ENCODE measurements at places on chromosomes 7 and 10. TPM values are rescaled to one million over a fixed set of nuclear protein-coding genes. Genes with fewer than 3 reads are reported as not detected.

The APBB1IP gene
- polyA plus RNA-seq: 78.7 TPM

DNA sequence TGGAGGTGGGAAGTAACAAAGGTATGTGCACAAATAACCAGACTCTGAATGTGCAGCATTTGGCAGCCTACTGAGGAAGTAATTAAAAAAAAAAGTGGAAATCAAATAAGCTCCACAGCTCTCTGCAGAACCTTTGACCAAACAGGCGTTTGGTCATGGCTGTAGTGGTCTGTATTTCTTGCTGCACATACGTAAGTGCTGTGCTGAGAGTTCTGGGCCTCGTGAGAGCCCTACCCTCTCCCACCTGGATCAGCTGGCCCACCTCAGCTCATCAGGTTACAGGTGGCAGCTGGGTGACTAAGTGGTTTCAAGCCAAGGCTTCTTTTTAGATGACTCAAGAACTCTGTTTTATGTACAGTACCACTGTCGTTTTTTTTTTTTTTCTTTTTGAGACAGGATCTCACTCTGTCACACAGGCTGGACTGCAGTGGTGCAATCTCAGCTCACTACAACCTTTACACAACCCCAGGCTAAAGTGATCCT, 178.2 kb upstream of the KLF6 start:
- no peak overlapping the region for H3K4me3 ChIP-seq
- H3K27me3 ChIP-seq: no peaks in the 10 kb centered on the region
- H3K36me3 ChIP-seq: no peaks in the 10 kb centered on the region
- H3K4me1 ChIP-seq: no peaks in the 10 kb centered on the region

DNA sequence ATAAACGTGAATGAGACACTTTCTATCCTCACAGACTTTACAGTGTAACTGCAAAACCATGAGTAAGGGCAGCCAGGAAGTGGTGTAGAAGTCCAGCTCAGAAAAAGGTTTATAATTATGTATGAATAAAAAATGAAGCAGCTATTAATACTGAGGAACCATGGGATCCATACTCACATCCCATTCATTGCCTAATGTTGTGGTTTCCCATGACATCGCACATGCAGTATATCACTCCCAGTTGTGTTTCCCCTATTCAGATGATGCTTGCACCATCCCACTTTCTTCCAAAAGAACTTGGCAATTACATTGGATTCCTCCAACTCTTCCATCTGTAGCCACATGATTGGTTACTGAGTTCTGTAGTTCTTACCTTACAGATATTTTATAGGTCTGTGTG, 74.5 kb upstream of the SEMA3D start:
- no peak overlapping the region for H3K27ac ChIP-seq
- H3K4me1 ChIP-seq: no peaks in the 10 kb centered on the region
- H3K27me3 ChIP-seq: no peaks in the 10 kb centered on the region
- DNase-seq: no peak

- H3K4me3 ChIP-seq: no peak overlapping the region
- H3K27ac ChIP-seq: no peak overlapping the region
- H3K36me3 ChIP-seq: no peaks in the 10 kb centered on the region
- DNase-seq: no peak
- no peaks in the 10 kb centered on the region for H3K27me3 ChIP-seq
Observed at GRCh38 chr7:30162622-30163124, 27.9 kb downstream of the MTURN start.

The AIMP2 gene
- polyA plus RNA-seq: 33.5 TPM

DNA sequence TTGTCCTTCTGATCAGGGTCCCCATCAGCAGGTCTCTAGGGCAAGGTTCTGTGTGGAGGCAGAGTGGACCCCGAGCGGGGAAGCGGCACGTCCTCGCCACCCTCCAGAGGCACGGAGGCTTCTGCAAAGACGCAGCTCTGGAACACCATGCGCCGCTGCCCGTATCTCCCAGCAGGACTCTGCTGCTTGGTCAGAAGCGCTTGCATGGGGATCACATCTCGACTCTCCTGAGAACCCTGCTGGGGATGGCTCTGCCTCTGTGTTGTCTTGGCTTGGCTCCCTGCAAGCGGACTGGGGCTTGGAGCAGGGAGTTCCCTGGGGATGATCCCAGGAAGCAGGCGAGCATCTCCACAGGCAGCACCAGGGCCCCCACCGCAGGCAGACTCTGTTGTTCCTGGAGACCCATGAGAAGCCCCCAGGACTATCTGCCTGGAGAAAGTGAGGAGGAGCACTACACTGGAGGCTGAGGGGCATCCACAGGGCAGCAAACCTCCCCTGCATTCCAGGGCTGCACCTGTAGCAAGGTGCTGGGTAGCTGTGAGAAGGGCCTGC, 520.5 kb downstream of the GLRX3 start:
- no peaks in the 10 kb centered on the region for H3K4me1 ChIP-seq
- H3K27me3 ChIP-seq: no peaks in the 10 kb centered on the region
- no peak overlapping the region for H3K27ac ChIP-seq
- no peak overlapping the region for H3K4me3 ChIP-seq

DNA sequence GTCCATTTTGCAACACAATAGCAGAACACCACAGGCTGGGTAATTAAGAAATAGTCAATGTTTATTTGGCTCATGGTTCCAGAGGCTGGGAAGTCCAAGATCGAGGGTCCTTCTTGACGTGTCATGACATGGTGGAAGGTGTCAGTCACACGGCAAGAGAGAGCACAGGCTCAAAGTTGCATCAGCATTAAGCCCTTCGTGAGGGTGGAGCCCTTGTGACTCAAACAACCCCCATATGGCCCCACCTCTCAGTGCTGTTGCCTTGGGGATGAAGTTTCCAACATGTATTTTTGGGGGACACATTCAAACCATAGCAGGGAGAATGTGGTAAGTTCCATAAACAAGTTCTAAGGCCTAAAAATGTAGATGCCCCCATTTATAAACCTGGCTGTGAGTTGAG, 24.6 kb upstream of the GTPBP4 start:
- no peak overlapping the region for H3K27ac ChIP-seq
- no peak overlapping the region for H3K4me3 ChIP-seq
- H3K36me3 ChIP-seq: no peaks in the 10 kb centered on the region
- no peaks in the 10 kb centered on the region for H3K27me3 ChIP-seq
- no peaks in the 10 kb centered on the region for H3K4me1 ChIP-seq

GRCh38 chr7:1632916-1633785, 36.9 kb upstream of the ELFN1 start:
- no peaks in the 10 kb centered on the region for H3K4me1 ChIP-seq
- H3K27me3 ChIP-seq: no peaks in the 10 kb centered on the region

- no peaks in the 10 kb centered on the region for H3K27me3 ChIP-seq
- H3K36me3 ChIP-seq: no peaks in the 10 kb centered on the region
Observed at GRCh38 chr10:90481326-90481923, 376.4 kb downstream of the HTR7 start.

GRCh38 chr10:100364735-100365391, 17.8 kb downstream of the SCD start:
- H3K27me3 ChIP-seq: no peaks in the 10 kb centered on the region
- H3K4me1 ChIP-seq: peaks cover 4% of the 10 kb centered on the region

DNA sequence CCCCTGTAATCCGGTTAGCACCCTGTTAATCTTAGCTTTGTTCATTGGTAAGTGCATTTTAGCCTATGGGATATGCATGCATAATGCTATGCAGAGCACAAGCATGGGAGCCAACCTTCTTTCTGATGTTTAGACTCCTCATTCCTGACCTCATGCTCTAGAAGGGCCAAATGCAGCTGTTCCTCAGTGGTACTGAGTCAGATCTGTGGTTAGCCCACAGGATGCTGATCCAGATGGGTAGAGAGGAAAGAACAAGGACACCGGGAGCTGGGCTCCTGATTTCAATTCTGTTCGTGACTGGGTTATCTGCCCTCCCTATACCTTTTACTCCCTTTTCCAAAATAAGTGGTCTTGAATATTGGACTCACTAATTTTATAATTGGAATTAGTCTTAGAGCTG, 31.7 kb upstream of the C10orf90 start:
- H3K27me3 ChIP-seq: no peaks in the 10 kb centered on the region
- no peaks in the 10 kb centered on the region for H3K4me1 ChIP-seq
- DNase-seq: no peak
- no peaks in the 10 kb centered on the region for H3K36me3 ChIP-seq
- H3K27ac ChIP-seq: no peak overlapping the region
- no peak overlapping the region for H3K4me3 ChIP-seq

- H3K36me3 ChIP-seq: no peaks in the 10 kb centered on the region
- no peak for DNase-seq
- H3K27me3 ChIP-seq: no peaks in the 10 kb centered on the region
- no peak overlapping the region for H3K27ac ChIP-seq
Observed at GRCh38 chr7:2937701-2938513, 93.8 kb upstream of the GNA12 start.

GRCh38 chr7:130736298-130736900, 2.4 kb upstream of the KLF14 start:
- H3K27me3 ChIP-seq: peaks cover 76% of the 10 kb centered on the region
- H3K27ac ChIP-seq: no peak overlapping the region
- no peaks in the 10 kb centered on the region for H3K36me3 ChIP-seq
- DNase-seq: no peak
- H3K4me1 ChIP-seq: peaks cover 22% of the 10 kb centered on the region

The VENTX gene
- polyA plus RNA-seq: 56.0 TPM

- H3K4me3 ChIP-seq: no peak overlapping the region
- no peak for DNase-seq
- H3K4me1 ChIP-seq: no peaks in the 10 kb centered on the region
- no peak overlapping the region for H3K27ac ChIP-seq
- no peaks in the 10 kb centered on the region for H3K36me3 ChIP-seq
- H3K27me3 ChIP-seq: no peaks in the 10 kb centered on the region
Observed at GRCh38 chr7:88071994-88072714, 138.1 kb downstream of the ADAM22 start.

- no peak for DNase-seq
- no peaks in the 10 kb centered on the region for H3K36me3 ChIP-seq
- H3K4me3 ChIP-seq: no peak overlapping the region
Observed at GRCh38 chr7:51335057-51335456, 18.4 kb upstream of the COBL start.

- no peak overlapping the region for H3K27ac ChIP-seq
- H3K4me1 ChIP-seq: peaks cover 8% of the 10 kb centered on the region
- no peak overlapping the region for H3K4me3 ChIP-seq
- DNase-seq: no peak
- H3K36me3 ChIP-seq: peaks cover 4% of the 10 kb centered on the region
Observed at GRCh38 chr10:132353456-132354355, 21.7 kb downstream of the LRRC27 start.

The DOCK4 gene
- 1.3 TPM for polyA plus RNA-seq

The CYP26A1 gene
- not detected for polyA plus RNA-seq
